ENCODE measurements at places on chromosomes 5 and 9. TPM values are rescaled to one million over a fixed set of nuclear protein-coding genes. Genes with fewer than 3 reads are reported as not detected.

DNA sequence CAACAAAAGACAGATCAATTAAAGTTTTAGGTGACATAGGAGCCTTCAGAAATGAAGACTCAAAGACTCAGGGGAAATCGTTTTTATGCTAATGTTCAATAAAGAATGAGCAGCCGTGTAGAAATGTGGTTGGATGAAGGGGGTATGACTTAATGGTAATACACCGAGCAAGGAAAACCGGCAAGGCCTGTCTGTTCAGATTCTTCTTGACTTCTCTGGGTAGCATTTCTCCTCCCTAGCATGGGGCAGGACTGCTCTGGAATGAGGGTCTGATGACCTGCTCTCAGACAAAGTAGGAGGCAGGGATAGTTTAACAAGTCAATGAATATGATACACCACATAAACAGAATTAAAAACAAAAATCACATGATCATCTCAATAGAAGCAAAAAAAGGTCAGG, 487.4 kb downstream of the ZNF608 start:
- DNase-seq = no peak

DNA sequence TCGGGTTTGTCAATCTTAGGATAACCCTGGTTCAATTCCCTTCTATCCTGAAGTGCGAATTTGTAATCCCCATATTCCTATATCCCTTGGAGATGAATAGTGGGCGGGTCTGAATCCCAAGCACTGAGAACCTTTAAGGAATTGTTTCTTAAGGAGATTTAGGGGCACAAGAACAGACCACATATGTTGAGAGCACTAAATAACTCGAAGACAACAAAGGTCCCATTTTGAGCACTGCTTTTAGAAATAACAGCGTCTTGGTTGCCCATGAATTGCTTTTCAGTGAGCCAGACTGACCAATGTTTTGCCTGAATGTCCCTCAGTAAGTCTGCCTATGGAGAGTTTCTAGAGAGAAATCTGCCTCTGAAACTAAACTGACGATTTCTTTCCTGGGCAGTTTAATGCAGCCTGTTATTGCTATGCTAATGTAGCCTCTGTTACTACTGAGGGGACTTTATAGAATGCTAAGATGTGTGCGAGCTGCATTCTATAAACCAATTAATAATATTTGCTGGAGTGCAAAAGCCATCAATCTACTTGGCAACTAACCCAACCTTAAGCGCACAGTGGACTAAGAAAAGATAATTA, 445.0 kb upstream of the DMAC1 start:
- DNase-seq = no peak

GRCh38 chr5:55533521-55534435, 986 bp downstream of the PLPP1 start:
- peak; percentile 48 for DNase-seq

DNA sequence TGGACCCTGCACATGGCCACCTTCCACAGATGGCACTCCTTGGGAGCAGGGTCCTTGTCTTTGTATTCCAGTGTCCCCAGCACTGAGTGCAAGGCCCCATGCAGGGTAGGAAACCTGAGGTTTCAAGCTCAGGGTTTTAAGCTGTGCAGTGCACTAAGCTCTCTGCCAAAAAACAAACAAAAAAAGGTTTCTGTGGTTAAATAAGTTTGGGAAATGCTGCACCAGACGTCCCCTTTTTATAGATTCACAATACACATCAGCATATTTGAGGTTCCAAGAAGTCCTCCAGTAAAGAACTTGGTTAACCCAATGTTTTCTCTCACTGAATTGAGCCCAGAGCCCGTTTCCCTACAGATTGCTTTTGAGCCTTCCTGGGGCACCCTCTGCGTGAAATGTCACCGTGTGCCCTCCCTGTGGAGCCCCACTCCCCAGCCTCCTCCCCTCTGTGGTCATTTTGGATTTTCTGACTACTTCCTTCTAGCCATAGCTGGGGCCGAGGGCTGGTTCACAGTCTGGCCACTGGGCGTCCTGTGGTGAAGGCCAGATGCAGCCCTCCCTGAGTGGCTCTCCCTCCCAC, 17.1 kb downstream of the DELE1 start:
- DNase-seq = peak; percentile 16

DDX4 gene
- total RNA-seq = not detected

SPINK4 gene
- total RNA-seq = not detected

Measured in IMR-90 (cell line).